ENCODE measurements at places on chromosomes 13 and 19.

GRCh38 chr19:10010247-10010691, at the start of gene COL5A3:
Gene COL5A3 (minus strand): TSS chr19:10010504. CDS start chr19:10010385, 119 bp downstream.
- DNase-seq, result no peak

GRCh38 chr19:35451338-35452096, 3.5 kb downstream of the FFAR2 start:
- no peak for DNase-seq

DNA sequence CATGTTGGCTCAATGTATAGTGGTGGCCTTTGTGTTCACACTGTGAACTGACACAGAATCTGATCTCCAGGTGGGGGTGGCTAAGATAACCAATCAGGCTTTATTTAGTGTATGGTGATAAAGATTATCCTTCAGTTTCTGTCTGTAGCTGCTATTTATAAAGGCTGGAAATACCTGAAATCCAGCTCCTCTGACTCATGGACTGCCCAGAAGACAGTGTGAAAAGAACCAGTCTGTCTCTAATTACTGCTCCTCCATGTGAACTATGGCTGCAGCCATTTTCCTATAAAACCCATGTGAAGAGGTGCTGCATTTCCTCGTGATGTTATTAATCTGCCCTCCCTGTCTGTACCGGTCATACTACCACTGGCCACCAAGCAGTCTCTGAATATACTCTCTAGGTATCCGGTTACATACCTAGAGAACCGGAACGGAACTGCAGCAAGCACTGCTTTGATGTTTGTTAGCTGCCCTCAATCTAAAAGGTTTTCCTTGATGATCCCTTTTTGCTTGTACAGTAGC, 238.0 kb downstream of the LHFPL6 start:
- peak; percentile 10 for DNase-seq

- no peak for DNase-seq
Observed at GRCh38 chr19:16566161-16566560, 6.1 kb downstream of the SLC35E1 start.
